Activated CD4-positive, CD25-positive, alpha-beta regulatory T cell treated with anti-CD3 and anti-CD28 coated beads, Interleukin-2, amount 50 U/mL, for 16 hours (primary cell): ENCODE measurements at places on chromosomes 4 and X.

DNA sequence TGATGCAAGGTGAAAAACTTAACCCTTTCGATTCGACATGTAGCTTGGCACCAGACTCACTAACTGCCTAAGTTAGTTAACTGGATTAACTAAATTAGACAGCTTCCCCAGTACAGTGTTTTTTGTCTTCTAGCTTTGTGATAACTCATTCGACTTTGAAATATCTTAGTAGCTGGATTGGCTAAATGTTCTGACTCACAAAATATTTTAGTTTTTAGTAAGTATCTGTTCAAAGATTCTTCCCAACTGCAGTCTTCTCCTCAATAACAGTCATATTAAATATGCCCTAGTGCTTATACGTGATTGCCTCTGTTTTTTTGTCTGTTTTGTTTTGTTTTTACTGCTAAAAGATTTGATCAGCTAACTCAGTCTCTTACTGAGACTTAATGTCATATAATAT, 102.9 kb downstream of the KCNIP4 start:
- no peak for DNase-seq

GRCh38 chr4:184154199-184154598, 63.5 kb downstream of the ENPP6 start:
- DNase-seq, result no peak

- no peak for DNase-seq
These were observed 94.2 kb downstream of the KDM6A start for GRCh38 chrX:44967221-44967620.

GRCh38 chrX:11770320-11770719, 12.3 kb downstream of the MSL3 start:
- DNase-seq, result no peak

- no peak for DNase-seq
These were observed 16.8 kb upstream of the SEL1L3 start for GRCh38 chr4:25879587-25879986.

DNA sequence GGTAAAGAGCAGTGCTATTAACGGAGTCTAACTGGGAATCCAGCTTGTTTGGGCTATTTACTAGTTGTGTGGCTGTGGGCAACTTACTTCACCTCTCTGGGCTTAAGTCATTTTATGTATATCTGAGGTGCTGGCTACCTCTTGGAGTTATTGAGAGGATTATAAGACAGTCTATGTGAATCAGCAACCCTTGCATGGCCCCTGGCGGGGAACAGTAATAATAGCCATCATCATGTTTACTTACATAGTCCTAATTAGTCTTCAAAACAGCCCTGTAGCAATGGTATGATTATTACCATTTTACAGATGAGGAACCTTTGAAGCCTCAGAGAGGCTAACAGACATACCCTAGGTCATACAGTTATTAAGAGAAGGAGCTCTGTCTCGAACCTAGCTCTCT, 1.5 kb downstream of the HPRT1 start:
- DNase-seq, result no peak

GRCh38 chrX:93874554-93874953, 200.5 kb downstream of the FAM133A start:
- no peak for DNase-seq

- DNase-seq, result no peak
These were observed 91.3 kb downstream of the LCORL start for GRCh38 chr4:17930256-17930655.

- no peak for DNase-seq
These were observed 75.6 kb downstream of the WFS1 start for GRCh38 chr4:6345096-6345830.

GRCh38 chr4:45910511-45910910, 213.3 kb downstream of the GABRG1 start:
- DNase-seq, result no peak

DNA sequence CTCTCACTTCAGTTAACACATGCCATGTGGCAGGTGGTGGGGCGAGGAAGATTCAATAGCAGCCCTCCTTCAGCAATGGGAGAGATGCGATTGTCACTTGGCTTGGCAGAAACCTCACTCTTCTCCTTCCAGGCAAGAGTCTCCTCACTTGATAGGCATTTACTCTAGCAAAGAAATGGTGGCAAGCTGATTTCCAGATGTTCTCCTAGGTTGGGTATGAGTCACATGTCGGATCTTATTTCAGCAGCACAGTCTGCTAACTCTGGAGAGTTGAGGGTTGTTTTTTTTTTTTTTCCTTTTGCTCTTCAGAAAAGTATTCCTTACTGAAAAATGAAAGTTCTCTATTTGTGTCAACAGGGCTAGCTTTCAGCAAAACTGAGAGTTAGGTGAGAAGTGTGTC, 119.5 kb upstream of the CHRDL1 start:
- no peak for DNase-seq

- DNase-seq, result no peak
These were observed 6.0 kb upstream of the PDGFC start for GRCh38 chr4:156977435-156978160.

DNA sequence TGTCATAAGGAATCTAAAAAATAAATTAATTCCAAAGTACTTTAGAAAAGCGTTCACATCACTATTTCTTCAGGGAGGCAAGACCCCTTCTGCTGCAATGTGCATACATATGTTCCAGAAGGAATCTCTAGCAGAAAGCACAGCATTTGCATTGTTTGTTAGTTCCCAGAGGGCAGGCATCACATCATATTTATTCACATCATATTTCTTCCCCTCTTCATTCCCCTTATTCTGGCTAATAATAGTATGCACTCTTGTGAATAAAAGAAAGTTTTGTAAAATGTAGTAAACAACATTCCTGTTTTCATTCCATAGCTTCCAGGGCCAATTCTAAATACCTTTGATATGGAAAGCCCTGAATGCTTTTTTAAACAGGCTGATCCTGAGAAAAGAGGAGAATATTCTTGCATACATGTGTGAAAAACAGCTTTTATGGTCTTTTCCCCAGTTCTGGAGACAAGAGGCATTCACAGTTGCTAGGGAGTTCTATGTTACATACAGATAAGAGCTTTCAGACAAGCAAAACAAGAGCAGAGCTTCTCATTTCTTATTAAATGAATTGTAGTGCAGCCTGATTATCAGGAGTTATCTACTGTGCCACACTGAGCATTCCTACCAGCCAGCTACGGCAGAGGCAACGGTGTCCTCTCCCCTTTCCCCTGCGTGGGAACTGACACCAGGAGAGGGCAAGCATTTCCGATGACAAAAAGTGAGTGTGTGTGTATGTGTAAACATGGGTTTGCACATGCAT, 15.2 kb downstream of the GATB start:
- no peak for DNase-seq

DNA sequence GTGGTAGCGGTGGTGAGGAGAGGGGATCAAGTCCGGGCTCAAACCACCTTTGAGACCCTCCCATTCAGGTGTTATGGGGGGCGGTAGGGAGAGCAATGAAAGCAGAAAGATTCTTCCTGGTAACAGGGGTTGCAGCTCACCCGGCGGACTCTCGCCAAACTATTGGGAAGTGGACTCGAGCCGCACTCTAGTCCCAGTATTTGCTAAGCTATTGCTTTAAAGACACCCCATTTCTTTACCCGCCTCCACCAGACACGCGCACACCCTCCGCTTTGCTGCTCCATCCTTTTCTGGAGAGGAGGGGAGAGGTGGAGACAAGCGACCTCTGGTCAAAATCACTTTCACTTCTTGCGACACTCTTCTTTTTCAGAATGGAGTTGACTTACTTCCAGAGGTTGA, 625 bp upstream of the GABRA4 start:
- DNase-seq, result no peak

- DNase-seq, result no peak
These were observed 36.1 kb downstream of the COPS4 start for GRCh38 chr4:83071116-83071515.

- DNase-seq, result no peak
These were observed 241.4 kb upstream of the ANXA3 start for GRCh38 chr4:78310007-78310739.
